ENCODE measurements at places on chromosomes 3 and 15. TPM values are rescaled to one million over a fixed set of nuclear protein-coding genes. Genes with fewer than 3 reads are reported as not detected.

Gene ALDH1L1
- polyA plus RNA-seq, result 0.50 TPM

Gene PLSCR5
- polyA plus RNA-seq, result not detected

Gene ALS2CL
- polyA plus RNA-seq, result 10.9 TPM

Gene PATL2
- 0.88 TPM for polyA plus RNA-seq

Gene GAP43
- 0.31 TPM for polyA plus RNA-seq

Gene ATP10A
- polyA plus RNA-seq, result 0.87 TPM

Gene SPINT1
- polyA plus RNA-seq, result 51.8 TPM

Gene STRC
- polyA plus RNA-seq, result 0.71 TPM

Gene SMAD3
- 51.0 TPM for polyA plus RNA-seq

DNA sequence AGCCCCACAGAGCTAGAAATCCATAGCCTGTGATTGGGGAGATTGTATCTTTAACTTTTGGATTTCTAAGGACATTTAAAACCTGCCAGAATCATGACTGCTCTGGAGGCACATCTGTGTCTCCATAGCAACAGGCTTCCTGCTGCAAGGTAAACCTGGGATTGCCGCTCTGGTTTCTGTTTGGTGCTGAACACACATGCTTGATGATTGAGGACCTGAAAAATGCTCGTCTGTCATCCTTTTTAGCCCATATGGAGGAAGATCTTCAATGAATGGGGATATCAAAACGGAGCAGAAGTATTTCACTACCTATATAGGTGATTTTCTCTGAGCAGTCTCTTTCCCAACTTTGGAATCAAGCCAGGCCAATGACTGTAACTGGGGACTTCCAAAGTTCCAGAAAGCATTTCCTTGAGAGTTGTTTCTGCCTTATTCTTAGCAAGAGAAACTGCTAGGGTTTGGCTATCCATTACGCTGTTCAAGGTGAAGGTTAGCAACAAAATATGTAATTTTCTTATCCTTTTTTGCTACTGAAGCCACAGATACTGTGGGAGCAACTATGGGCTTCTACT, 96.5 kb upstream of the TNIK start:
- H3K4me3 ChIP-seq, result no peak overlapping the region
- no peaks in the 10 kb centered on the region for H3K27me3 ChIP-seq
- peaks cover 18% of the 10 kb centered on the region for H3K4me1 ChIP-seq

GRCh38 chr3:21744793-21745192, 6.2 kb downstream of the ZNF385D start:
- H3K27ac ChIP-seq, result no peak overlapping the region
- no peaks in the 10 kb centered on the region for H3K27me3 ChIP-seq
- DNase-seq, result no peak

- no peak overlapping the region for H3K27ac ChIP-seq
- no peak overlapping the region for H3K4me3 ChIP-seq
- H3K36me3 ChIP-seq, result no peaks in the 10 kb centered on the region
- no peaks in the 10 kb centered on the region for H3K27me3 ChIP-seq
- peak; percentile 75 for DNase-seq
- H3K4me1 ChIP-seq, result peaks cover 15% of the 10 kb centered on the region
Observed at GRCh38 chr3:128784232-128784631, 58.2 kb downstream of the RAB7A start.

- DNase-seq, result no peak
- no peaks in the 10 kb centered on the region for H3K27me3 ChIP-seq
- no peak overlapping the region for H3K4me3 ChIP-seq
- no peaks in the 10 kb centered on the region for H3K36me3 ChIP-seq
- H3K27ac ChIP-seq, result no peak overlapping the region
- H3K4me1 ChIP-seq, result peaks cover 18% of the 10 kb centered on the region
Observed at GRCh38 chr15:69590932-69591524, 138.4 kb downstream of the RPLP1 start.

- no peak overlapping the region for H3K4me3 ChIP-seq
- no peak for DNase-seq
- no peaks in the 10 kb centered on the region for H3K4me1 ChIP-seq
Observed at GRCh38 chr15:60704717-60705116, 225.8 kb upstream of the ICE2 start.

DNA sequence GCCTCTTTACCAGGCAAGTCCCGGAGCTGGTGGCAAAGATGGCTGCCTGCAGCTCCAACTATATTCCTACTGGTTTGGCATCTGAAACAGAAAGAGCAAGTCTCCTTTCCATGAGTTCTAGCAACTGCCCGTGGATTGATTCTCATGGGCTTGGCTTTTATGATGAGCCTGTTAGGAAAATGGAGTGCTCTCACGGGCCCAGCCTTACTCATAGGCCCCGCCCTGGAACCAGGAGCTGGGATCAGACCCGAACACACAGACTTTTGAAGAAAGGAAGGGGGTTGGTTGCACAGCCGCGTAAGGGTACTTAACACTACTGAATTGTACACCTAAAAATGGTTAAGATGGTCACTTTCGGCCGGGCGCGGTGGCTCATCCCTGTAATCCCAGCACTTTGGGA, 2.9 kb downstream of the NRROS start:
- H3K27me3 ChIP-seq, result peaks cover 14% of the 10 kb centered on the region
- DNase-seq, result no peak
- H3K4me1 ChIP-seq, result no peaks in the 10 kb centered on the region
- peaks cover 6% of the 10 kb centered on the region for H3K36me3 ChIP-seq

GRCh38 chr3:168040607-168041208, 55.0 kb downstream of the GOLIM4 start:
- no peaks in the 10 kb centered on the region for H3K27me3 ChIP-seq
- H3K4me1 ChIP-seq, result no peaks in the 10 kb centered on the region
- DNase-seq, result no peak
- no peak overlapping the region for H3K27ac ChIP-seq

DNA sequence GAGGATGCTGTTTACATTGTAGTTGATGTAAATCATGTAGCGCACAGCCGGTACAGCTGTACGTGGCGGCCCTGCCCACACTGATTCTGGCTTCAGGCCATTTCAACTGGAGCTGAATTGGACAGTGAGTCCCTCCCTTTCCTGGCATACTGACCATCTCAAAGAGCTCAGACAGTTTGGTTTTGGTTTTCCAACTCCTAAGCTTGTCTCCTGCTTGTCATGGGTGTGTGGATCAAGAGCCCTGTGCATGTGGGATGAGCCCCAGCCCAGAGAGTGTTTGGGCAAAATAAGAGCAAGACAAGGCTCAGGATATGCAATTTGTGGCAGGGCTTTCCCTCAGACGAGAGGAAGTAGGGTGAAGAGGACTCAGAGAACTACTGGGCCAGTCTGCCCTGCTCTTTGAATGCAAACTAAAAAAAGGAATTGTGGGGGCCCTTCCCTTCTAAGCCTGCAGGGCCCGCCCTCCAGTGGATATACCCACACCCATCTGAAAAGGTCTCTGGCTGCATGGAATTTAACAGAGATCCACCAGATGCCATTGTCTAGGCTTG, 13.3 kb downstream of the ITGA11 start:
- no peaks in the 10 kb centered on the region for H3K27me3 ChIP-seq
- H3K36me3 ChIP-seq, result no peaks in the 10 kb centered on the region
- peaks cover 4% of the 10 kb centered on the region for H3K4me1 ChIP-seq
- no peak overlapping the region for H3K4me3 ChIP-seq

DNA sequence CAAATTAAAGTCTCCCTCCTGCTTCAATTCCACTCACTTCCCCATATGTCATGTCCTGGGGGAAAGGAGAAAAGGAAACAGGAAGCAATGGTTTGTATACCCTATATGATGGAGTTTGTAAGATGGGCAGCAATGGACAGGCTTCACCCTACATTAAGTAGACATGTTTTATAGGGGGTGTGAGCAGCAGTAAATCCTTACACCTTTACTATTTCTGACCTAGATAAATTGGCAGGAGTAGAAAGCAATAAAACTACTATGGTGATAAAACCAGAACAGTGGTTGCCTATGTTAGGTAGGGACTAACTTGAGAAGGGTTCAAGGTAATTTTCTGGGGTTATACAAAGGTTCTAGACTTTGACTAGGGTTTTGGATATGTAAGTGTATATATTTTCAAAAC, 301.7 kb downstream of the GBE1 start:
- no peaks in the 10 kb centered on the region for H3K4me1 ChIP-seq
- no peak overlapping the region for H3K4me3 ChIP-seq
- no peak for DNase-seq
- H3K36me3 ChIP-seq, result no peaks in the 10 kb centered on the region

DNA sequence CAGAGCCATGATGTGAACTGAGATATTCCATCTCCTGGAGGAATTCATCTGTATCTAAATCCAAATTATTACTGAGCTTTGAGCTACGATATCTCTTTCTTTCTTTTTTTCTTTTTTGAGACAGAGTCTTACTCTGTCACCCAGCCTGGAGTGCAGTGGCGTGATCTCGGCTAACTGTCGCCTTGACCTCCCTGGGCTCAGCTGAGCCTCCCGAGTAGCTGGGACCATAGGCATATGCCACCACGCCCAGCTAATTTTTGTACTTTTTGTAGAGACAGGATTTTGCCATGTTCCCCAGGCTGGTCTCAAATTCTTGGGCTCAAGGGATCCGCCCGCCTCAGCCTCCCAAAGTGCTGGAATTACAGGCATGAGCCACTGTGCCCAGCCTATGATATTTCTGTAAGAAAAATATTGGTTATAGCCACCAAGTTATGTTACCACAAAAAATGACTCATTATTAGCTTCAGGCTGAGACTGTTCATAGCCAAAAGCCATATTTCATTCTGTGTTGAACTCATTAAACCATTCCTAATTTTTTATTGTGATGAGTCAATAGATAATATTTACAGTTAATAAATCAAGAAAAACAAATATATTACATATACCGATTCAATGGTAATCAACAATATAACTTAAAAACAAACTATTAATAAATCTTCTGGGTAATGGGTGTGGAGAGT, 27.1 kb upstream of the SLC30A4 start:
- no peaks in the 10 kb centered on the region for H3K4me1 ChIP-seq
- no peaks in the 10 kb centered on the region for H3K36me3 ChIP-seq
- no peak overlapping the region for H3K27ac ChIP-seq
- no peaks in the 10 kb centered on the region for H3K27me3 ChIP-seq

DNA sequence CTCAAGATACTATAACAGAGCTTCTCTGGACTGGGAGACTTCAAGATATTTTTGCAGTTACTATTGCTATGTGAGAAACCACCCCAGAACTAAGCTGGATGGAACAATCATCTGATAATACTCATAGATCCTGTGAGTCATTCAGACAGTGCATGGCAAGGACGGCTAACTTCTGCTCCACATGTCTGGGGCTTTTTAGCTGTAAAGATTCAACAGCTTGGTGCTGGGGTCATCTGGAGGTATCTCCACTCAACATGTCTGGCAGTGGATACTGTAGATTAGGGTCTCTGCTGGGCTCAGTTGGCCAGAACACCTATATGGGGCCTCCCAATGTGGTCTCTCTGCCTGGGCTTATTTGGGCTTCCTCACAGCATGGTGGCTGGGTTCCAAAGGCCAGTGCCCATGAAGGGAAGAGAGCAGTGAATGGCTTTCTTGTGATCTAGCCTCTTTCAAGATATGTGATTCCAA, 117.3 kb upstream of the SLC7A14 start:
- H3K27me3 ChIP-seq, result no peaks in the 10 kb centered on the region
- no peaks in the 10 kb centered on the region for H3K36me3 ChIP-seq
- DNase-seq, result no peak
- H3K27ac ChIP-seq, result no peak overlapping the region

GRCh38 chr3:56422316-56422715, 46.0 kb downstream of the ERC2 start:
- H3K27ac ChIP-seq, result no peak overlapping the region
- H3K4me1 ChIP-seq, result no peaks in the 10 kb centered on the region
- no peak overlapping the region for H3K4me3 ChIP-seq
- no peaks in the 10 kb centered on the region for H3K36me3 ChIP-seq
- DNase-seq, result no peak
- H3K27me3 ChIP-seq, result no peaks in the 10 kb centered on the region

DNA sequence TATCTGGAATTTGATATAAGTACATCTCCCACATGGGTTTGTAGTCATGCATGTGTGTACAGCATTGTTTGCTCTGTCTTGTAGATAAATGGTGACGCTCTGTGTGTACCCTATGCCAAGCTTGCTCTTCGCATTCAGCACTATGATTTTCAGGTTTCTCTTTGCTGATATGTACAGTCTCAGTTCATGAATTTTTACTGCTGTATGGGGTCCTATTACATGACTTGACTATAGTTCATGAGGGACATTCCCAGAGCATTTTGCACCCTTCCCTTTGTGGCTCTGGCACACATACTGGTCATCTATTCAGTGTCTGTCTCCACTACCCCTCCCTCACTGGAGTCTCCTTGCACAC, 132.7 kb downstream of the EEFSEC start:
- H3K27ac ChIP-seq, result no peak overlapping the region
- H3K4me1 ChIP-seq, result peaks cover 6% of the 10 kb centered on the region
- DNase-seq, result no peak
- H3K27me3 ChIP-seq, result no peaks in the 10 kb centered on the region

DNA sequence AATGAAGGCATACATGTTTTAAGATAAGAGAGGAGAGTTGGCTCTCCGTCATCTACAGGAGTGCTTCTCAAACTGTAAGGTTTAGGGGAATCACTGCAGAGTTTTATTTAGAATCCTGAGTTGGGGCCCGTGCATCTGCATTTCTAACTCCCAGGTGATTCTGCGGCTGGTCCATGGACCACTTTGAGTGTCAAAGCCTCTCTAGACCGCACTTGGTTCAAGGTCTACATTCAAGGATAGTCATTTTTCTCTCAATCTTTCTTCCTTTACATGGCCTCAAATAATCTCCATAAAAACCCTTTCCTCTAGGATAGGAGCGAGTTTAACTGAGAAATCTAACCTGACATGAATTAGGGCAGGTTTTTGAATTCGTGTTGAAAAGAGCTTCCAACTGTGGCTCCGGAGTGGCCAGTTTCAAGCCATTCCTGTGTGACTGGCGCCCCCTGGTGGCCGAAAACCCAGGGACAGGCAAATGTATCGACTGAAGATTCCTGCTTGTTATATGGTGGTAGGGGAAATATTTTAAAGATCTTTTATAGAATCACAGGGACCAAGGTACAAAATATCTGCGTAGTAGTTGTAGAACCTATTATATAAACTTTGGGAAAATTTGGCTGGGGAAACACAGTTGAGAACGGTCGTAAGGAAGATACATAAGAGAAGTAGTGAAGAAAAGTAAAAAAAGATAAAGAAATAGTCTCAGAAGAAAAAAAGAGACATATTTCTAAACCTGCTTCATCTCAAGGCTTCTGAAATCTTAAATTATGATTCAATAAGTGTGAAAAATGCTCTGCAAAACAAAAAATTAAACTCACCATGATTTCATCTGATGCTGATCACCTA, 11.9 kb downstream of the GABRR3 start:
- peak; percentile 83 for DNase-seq
- no peak overlapping the region for H3K4me3 ChIP-seq
- no peak overlapping the region for H3K27ac ChIP-seq
- no peaks in the 10 kb centered on the region for H3K27me3 ChIP-seq
